ENCODE measurements at places on chromosomes 5 and 9.

DNA sequence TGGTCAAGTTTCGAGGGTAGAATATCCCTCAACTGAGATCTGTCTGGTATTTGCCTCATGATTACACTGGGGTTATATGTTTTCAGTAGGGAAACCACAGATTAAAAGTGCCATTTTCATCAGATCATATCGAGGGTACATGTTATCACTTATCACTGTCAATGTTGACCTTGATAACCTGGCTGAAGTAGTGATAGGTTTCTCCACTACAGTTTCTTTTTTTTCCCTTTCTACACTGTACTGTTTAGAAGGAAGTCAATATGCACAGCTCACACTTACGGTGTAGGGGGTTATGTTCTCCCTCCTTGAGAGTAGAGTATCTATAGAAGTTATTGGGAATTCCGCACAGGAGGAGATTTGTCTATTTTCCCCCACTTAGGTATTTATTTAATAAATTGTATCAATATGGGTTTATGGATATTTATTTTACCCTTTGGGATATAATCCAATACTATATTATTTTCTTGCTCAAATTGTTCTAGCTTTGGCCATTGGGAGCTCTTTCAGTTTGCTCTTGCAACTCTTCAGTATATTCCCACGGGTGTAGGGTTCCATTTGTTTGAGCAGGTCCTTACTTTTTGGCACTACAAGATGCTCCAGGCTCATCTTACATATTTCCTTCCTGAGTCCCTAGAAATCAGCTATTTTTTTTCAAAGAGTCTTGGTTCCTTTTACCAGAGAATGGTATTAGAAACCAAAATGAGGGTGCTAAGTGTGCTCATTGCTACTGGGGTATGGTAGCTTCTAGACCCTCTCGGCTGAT, 444.5 kb downstream of the RAB3C start:
- DNase-seq = no peak

DNA sequence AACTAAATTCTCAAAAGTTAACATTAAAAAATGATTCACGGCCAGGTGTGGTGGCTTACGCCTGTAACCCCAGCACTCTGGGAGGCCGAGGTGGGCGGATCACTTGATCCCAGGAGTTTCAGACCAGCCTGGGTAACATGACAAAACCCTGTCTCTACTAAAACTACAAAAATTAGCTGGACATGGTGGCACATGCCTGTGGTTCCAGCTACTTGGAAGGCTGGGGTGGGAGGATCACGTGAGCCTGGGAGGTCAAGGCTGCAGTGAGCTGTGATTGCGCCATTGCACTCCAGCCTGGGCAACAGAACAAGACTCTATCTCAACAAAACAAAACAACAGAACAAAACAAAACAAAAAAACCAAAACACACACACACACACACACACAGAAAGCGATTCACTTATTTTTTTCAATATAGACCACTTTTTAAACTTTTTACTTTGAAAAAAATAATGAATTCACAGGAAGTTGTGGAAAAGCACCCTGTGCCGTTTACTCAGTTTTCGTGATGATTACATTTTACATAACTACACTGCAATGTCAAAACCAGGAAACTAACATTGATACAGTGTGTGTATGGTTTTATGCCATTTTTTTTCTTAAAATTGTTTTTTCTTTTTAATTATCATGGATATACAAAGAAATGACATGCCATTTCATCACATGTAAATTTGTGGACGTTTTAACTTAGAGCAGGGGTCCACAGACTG, 73.7 kb downstream of the TENT4A start:
- DNase-seq = no peak

- no peak for DNase-seq
Observed at GRCh38 chr5:144369006-144369405, 198.3 kb downstream of the KCTD16 start.

GRCh38 chr9:11676821-11677220, 1016.4 kb upstream of the TYRP1 start:
- DNase-seq = no peak

- DNase-seq = no peak
Observed at GRCh38 chr5:57166276-57166675, 7.6 kb upstream of the GPBP1 start.

- DNase-seq = no peak
Observed at GRCh38 chr9:95261890-95262289, 55.6 kb downstream of the FANCC start.

DNA sequence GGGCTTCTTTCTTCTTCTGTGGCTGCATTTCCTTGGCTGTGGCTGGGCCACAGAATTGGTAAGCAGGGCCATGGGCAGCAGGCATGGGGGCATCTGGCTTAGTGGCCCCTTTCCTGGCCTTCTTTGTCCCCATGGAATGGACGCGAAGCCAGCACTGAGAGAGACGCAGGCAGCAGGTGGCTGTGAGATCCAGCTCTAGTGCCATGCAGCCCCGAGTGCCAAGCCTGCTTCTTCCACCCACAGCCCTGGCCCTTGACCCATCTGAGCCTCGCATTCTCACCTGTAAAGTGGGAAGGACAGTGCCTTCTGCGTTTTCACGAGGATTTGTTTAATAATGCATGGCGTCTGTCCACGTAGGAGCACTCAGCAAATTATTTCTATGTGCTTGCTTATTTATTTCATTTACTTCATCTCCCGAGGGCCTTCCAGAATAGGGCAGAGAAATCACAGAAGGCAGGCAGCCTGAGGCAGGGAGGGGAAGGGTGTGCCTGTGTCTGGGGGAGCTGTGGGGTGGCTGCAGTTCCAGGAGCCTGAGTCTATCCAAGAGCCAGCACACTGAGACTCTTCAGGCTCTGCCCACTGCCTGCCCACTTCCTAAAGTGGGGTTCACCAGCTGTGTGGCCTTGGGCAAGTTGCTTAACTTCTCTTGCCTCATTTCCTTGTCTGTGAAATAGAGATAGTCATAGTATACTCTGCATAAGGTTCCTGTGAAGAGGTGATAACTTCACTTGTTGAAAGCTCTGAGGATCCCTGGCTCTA, 55.2 kb downstream of the NTNG2 start:
- no peak for DNase-seq

DNA sequence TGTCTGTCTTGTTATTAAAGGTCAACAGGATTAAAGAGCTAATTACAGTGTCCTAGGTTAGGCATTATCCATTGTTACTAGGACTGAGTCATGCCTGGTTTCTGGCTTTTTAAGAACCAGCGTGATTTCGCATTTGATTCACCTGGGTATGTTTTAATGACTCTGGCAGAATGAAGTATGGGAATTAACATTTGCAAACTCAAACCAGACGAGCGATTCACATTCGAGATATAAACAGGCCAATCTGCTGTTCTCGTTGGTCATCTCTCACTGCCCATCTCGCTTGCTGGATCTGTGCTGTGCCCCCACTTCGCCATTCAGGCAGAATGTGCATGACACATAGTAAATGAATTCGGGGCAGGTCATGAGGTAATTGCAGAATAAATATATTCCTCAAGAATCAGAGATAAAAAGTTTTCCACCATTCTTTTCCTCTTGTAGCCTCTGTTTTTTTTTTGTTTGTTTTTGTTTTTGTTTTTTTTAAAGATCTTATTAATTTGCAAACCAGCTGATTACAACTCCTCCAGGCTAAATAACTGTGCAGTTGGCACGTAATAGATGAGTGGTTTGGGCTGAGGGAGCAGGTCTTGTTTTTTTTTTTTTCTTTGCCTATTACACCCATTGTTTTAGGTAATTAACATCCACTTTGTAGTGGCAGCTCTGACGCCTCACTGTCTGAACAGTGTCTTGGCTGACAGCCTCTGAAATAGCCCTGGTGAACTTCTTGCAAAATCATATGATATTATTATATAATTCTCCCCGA, 313.5 kb upstream of the MSX2 start:
- DNase-seq = no peak

DNA sequence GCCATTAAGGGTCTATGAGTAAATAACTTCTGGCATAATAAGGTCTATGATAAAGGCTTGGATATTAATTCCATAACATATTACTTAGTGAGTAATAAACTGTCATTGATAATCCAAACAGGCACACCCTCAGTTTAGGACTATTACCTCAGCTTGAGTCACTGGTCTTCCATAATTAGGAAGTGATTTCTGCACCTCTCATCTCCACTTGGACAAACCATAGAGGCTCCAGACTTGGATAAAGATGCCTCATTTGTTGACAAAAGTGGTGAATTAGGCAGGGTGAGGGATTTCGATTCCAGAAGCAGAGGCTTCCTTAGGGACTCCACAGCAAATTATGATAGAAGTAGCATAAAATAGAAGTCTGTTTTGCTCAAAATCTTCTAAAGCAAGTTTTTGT, 127.5 kb upstream of the MTAP start:
- DNase-seq = no peak

GRCh38 chr9:129496473-129497004, 124.4 kb downstream of the C9orf50 start:
- DNase-seq = peak; percentile 58

GRCh38 chr5:67027171-67027570, 169.4 kb downstream of the CD180 start:
- DNase-seq = no peak

GRCh38 chr5:14488709-14489108, 92.9 kb upstream of the OTULINL start:
- no peak for DNase-seq

DNA sequence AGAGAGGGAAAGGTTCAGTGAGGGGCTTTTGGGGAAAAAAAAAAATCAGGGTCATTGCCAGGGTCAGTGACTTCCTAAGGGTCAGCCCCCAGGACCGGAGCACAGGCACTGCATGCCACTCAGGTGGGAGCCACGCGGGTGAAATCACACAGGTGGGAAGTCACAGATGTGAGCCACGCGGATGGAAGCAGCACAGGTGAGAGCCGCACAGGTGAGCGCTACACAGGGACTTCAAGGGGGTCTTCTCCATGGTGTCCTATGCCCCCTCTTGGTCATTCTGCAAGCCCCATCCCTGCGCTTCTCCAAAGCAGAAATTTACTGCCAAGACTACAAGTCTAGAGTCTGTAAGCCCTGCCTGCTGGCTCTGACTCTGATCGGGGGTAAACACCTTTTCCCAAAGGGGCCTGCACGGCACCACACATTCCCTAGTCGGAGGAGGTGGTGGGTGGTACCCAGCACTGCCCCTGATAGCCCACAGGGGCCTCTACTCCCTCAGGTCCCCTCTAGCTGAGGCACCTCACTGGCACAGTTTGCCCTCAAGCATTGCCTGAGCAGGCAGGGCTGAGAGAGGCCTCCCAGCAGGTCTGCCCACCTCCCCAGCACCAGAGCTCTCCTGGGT, 18.3 kb upstream of the OBP2B start:
- DNase-seq = no peak

- no peak for DNase-seq
Observed at GRCh38 chr5:9733486-9733885, 103.3 kb upstream of the TAS2R1 start.

DNA sequence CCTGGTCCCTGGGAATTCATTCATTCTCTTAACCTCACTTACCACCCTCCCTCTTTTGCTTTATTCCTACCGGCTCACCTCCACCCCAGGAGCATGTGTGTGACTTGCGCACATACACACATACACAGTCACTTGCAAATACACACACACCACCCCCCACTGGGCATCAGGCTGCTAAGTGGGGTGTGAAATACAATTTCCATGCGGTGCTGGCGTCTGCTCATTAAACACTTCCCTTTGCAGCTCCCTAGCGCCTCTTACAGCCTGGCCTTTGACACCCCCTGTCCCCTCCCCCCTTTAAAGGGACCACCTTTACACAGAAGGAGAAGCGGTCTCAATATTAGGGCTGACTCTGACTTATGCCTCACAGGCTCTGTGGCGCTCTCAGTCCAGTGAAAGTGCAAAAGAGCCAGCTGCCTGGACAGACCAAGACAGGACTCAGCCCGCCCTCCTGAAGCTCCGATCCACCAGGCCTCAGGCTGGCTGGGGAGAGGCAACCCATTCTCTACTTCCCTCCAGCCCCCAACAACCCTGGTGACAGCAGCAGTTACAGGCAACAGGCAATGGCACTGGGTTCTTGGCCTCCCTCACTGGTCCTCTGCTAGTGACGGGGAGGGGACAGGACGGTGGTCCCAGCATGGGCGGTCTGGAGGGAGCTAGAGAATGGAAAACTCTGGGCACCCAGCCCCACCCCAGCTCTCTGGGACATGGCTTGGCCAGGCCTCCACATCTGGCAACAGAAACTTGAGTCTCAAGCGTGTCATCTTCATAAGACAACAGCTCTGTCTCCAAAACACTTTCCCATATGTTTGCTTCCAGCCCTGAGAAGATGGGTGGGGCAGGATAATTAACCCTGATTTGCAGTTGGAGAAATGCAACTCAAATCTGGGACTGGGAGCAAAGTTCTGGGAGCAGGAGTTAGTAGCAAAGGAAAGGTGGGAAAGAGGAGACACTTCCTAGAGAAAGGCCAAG, 12.0 kb downstream of the ENHO start:
- no peak for DNase-seq

DNA sequence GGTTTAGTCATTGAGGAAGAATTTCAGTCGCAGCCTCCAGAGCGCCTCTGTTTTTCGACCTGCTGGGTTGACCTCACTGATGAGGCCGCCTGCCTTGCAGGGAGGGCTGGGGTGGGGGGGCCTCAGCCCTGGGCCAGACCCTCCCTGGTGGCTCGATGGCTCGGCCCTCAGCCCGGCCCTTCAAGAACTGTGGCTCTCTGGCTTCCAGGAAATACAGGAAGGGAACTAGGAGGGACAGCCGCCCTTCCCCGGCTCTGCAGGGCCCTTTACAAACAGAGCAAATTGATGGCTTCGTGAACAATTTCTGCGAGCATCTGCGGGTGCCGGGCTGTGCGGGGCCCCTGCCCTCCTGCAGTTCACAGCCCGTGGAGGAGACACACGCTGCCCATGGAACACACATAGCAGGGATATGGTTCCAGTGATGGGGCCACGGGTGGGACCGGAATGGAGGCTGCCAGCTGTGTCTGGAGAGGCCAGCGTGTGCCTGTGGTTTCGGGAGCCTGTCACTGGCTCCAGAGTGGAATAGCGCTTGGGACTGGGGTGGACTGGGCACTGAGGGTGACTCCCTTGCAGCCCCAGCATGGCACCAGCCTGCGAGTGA, 39.6 kb downstream of the COL5A1 start:
- no peak for DNase-seq

DNA sequence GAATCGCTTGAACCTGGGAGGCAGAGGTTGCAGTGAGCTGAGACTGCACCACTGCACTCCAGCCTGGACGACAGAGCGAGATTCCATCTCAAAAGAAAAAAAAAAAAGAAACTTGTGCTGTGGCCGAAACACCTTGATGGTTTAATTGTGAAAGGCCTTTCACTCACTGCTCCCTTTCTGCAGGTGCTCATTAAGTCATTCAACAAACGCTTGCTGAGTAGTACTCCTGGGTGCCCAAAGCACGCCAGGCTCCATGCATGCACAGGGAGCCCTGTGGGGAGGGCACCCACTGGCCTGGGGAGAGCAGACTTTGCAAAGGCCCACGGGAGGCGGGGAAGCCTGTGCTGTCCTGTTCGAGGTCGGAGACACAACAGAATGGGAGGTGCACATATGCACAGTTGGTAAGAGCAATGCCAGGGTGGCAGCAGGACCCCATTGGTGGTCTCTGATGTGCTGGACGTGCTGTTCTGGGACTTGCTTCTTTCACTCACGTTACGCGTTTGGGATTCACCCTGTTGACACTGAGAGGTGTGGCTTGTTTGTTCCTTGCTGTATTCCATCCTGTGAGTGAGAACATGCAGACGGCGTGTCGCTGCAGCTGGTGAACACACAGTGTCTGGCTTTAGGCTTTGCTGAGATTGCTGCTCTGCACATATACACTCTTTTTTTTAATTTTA, 3.0 kb upstream of the ENTPD2 start:
- no peak for DNase-seq

GRCh38 chr5:78221964-78222451, 72.5 kb downstream of the AP3B1 start:
- DNase-seq = no peak

GRCh38 chr9:32783168-32783891, at the start of gene TMEM215:
TSS of gene TMEM215 (plus strand) at chr9:32783540. CDS start at chr9:32784184, 644 bp downstream.
- DNase-seq = no peak

- no peak for DNase-seq
Observed at GRCh38 chr5:18433336-18433735, 799.1 kb downstream of the TAF11L14 start.

Data from central memory CD4-positive, alpha-beta T cell (primary cell).